ENCODE measurements at places on chromosomes 12 and 14. TPM values are rescaled to one million over a fixed set of nuclear protein-coding genes. Genes with fewer than 3 reads are reported as not detected.

TOMM20L gene
- total RNA-seq: not detected

DNA sequence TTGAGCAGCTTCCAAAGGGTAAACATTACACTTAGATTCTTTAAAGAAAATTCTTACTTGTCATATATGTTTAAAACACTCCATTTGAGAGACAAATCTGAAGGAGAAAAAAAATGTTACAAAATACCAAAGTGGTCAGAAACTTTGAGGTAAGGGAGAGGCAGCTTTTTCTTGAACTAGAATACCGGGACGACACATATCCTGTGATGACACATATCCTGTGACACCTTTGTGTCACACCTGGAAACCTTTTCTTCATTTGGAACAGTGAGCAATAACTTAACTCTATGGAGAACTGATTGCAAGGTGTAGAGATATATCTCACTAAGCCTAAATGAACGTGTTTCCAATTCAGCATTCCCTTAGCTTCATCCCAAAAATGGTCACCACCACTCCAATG, 4.6 kb upstream of the GRIN2B start:
- DNase-seq: no peak

- no peak for DNase-seq
Observed at GRCh38 chr12:10584415-10584814, 29.0 kb downstream of the MAGOHB start.

DNA sequence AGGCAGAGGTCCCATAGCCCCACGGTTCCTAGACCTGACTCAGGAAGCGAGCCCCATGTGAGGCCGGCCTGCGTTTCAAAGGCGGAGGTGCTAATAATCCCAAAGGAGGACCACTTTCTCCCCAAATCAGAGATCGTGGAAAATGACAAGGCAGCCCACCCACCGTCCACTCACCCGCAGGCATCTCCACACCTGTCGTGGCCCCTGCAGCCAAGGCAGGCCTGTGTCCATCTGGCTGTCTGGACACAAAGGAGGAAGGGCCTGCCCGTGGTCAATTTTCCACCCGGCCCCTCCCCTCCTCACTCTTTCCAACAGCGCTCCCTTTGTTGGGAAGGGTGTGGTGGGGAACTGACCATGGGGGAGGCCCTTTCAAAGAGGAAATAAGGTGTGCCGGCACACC, 125.3 kb upstream of the TMEM132D start:
- no peak for DNase-seq

- no peak for DNase-seq
Observed at GRCh38 chr12:1595690-1596347, 1.4 kb upstream of the FBXL14 start.

- no peak for DNase-seq
Observed at GRCh38 chr12:15231493-15231892, 10.3 kb upstream of the RERG start.

DNA sequence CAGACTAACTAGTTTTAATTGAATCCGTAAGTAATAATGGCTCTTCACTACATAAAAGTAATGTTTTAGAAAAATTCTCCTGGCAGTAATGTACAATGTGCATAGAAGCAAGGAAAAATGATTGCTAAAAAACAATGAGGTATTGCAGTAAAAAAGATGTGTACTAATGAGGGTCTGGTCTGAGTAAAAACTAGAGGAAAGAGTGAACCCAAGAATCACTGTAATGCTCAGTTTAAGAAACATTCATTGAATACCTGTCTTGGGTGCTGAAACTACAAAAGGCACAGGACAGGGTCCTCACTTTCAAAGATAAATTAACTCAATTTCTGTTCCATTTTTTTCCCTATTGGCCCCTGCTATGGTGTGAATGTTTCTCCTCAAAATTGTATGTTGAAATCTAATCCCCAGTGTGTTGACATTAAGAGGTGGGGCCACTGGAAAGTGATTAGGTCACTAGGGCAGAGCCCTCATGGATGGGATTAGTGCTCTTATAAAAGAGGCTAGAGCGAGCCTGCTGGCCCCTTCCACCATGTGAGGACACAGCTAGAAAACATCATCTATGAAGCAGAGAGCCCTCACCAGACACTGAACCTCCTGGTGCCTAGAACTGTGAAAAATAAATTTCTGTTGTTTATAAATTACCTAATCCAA, 51.6 kb downstream of the RPS6KA5 start:
- no peak for DNase-seq

DNA sequence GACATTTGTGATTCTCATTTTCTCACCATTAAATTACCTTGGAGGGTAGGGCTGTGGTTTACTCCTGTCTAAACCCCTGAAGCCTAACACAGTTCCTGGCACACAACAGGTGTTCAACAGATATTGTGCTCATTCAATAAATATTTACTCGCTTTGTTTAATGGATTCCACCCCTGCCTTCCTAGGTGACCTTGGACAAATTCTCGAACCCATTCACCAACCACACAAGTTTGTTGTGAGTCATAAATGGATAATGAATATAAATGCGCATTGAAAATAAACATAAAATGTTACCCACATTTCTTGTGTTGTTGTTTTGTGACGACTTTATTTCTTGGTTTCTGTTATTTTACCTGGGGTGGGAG, 362 bp upstream of the TSFM start:
- no peak for DNase-seq

Data from activated CD8-positive, alpha-beta memory T cell treated with anti-CD3 and anti-CD28 coated beads, Interleukin-2, amount 10 ng/mL, durations not matched to agents 7 days and 5 days (primary cell).